ENCODE measurements at places on chromosomes 7 and 10.

DNA sequence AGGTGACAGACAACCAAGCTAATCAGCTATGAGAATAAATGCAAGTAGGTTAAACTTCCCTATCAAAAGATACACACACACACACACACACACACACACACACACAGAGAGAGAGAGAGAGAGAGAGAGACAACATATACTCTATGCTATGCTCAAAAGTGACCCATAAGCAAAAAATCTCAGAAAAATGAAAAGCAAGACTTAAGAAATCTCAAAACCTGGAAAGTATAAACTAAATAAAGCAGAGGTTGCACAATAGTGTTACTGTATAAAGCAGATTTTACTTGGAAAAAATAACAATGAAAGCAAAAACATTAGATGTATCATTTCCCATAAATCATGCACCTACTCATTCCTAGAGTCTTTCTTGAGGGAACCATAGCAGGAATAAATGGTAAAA, 221.5 kb downstream of the INHBA start:
- no peak for DNase-seq

DNA sequence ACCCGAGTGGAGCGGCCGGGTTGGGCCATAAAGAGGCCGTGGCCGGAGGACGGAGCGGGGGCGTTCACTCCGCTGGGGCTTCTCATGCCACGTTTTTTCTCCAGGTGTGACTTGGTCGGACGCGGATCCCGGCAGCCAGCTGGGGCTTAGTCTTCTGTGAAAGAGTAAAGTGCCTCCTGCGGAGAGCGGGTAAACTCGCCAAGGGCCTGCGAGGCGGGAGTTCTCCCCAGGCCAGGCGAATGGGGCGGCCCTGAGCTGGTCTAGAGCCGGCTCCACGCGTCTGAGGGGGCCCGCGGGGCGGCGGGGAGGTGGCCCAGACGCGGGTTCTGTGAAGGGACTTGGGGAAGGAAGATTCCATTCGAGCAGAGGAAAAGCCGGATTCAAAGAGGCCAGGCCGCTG, 86.3 kb upstream of the VIPR2 start:
- no peak for DNase-seq

DNA sequence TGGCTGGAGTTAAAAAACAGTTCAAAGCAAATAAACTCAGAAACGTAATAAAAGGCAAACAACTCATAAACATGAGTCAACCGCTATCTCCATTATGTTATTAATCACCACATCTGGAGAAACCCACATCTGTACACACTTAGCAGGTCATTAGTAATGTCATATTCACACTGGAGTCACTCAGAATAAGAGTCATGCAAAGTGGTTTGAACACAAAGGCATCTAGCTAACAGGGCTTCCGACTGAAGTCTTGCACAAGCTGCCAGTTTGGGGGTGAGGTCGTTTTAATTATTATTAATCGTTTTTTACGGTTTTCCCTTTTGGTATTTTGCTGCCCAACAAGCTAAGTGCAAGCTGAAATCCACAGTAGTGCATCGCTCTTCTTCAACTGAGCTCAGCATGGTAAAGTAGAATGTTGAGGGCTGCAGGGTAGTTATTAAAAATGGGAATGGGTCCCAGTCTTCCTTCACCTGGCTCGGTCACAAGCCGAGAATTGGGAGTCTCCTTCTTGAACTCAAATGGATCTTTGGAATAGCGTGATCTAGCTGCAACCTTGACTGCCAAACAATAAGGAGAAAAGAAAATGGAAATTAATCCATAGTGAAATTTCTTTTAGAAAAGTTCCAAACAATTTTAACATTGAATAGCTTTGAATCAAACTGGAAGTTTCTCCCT, 663.5 kb downstream of the KCNMA1 start:
- DNase-seq, result peak; percentile 53

GRCh38 chr10:133088956-133089800, 1.5 kb downstream of the ADGRA1 start:
- peak; percentile 77 for DNase-seq

DNA sequence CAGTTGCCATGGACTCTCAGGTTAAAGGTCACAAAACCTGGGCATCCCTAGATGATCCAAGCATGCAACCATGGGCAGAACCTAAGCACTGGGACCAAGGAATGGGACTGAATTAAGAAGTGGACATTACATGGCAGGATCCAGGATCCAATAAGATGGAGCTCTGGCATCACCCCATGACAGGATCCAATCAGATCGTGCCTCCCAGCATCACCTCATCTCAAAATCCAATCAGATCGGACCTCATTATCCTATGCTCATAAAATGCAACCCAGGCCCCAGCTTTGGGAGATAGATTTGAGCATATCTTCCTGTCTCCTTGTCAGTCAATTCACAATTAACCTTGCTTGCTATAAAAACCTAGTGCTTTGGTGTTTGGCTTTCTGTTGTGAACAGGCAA, 616.1 kb downstream of the PARD3 start:
- DNase-seq, result no peak

- peak; percentile 42 for DNase-seq
Observed at GRCh38 chr10:129961157-129961701, 2.8 kb downstream of the EBF3 start.

DNA sequence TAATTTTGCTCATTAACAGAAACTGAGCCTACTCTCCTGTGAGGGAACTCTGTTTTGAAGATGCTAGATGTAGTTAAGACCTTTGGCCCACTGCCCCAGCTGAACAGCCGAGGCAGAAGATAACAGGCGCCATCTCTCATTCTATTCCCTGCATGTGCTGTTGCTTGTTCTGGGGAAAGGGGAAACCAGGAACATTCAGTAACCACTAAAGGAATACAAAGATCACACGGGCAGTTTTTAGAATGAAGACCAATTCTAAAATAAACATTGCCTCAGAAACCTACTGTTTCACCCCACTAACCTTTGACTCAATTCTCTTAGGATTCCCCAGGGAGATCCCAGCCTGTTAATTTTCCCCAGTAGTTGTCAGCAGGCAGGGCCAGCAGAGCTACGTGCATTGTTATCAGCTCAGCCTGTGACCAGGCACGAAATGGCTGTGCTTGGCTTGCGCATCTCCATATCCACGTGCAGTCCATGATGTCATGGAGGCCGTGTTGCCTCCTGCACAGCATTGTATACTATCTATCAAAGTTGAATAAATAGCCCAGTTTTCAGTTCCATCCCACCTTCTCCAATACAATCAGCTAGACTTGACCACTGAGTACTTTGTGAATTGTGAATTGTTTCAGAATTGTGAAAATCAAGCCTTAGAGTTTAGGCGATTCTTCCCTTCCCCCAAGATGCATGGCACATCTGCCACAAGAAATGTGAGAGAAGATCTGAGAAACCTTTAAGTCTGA, 36.0 kb downstream of the ANK3 start:
- no peak for DNase-seq

DNA sequence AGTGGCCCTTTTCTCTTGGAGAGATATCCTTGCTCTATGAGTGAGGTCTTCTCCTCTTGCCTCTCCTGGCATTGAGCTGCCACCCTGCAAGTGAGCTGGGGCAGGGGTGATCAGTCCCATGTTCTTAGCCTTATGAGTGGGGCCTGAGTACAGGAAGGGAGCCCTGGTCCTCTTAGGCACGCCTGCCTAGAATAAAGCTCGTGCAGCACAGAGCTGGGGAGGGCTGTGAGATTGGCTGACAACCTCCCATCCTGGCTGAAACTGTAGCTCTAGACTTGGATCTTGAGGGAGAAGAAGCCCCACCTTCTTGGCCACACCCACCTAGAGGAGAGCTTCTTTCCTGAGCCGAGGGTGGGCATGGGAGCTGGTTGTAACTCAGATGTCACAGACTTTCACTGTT, 305.0 kb upstream of the ZNF32 start:
- no peak for DNase-seq

- peak; percentile 86 for DNase-seq
Observed at GRCh38 chr7:36278620-36279172, 111.0 kb upstream of the ANLN start.

DNA sequence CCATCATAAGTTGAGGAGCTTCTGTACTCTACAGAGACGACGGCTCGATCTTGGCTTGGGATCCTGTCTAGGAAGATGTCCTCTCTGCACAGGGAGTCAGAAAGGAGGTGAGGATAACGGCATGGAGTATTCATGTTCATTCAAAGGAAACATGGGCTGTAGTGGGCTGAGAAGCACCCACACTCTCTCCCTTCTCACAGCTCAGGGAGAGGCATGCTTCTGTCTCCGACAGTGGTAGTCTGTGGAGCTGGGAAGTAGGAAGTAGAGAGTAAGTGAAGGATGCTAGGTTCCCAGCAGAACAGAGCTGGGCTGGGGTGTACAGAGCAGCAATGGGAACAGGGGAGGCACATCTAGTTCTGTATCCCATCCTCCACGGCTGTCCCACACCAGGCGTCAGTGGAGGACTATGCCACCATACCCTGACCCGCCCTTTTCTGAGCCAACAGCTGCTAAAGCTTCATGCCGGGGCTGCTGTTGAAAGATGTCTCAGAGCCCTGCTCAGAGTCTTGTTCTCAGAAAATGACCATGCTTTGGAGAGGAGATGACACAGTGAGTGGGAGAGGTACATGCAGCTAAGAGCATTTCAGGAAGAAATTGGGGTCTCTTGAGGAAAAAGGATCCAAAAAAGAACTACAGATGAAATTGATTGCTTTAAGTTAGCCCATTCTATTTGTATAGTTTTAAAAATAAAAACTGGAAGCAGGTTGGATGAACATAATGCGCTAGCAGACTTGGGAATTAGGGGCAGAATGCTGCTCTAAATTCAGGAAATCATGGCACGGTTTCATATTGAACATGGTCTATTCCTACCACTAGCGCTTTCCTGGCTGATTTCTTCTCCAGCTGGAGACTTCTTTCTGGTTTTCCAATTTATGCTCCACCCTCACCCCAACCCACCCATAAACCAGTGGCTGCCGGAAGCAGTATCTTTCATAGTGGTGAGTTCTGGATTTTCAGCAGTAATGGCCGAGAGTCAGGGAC, 138.6 kb downstream of the CHN2 start:
- peak; percentile 56 for DNase-seq

DNA sequence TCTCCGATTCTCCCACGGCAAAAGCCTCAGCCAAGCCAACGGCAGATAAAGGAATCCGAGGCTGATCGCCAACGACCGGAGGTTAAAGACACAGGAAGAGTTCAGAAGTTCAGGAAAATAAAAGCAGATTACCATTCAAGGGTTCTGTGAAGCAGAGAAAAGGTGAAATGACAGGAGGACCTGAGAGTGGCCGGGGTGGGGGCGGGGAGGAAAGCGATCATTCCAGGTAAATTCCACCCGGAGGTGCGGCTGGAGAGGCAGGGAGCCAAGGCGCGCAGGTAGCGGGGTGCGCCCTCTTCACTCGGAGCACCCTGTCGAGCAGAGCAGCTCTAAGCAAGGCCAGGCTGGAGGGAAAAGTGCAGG, 35.3 kb upstream of the SEPHS1 start:
- DNase-seq, result no peak

DNA sequence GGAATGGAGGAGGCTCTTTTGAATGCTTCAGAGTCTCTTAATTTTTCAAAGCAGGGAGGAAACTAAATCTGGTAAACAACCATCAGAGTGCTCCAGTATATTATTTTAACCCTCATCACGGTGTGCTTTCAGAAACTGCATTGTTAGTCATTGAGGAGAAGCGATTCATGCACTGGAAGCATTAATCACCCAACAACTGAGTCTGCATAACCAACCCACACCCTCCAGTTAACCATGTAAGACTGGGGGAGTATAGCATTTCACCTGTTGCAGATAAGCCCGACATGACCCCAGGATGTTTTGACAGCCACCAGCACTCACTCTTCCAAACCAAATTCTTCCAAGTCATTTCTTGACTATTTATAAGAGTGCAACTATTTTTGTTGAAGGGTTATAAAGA, 257.6 kb downstream of the GATA3 start:
- no peak for DNase-seq

GRCh38 chr7:122944682-122945303, 50.7 kb downstream of the TAS2R16 start:
- no peak for DNase-seq

DNA sequence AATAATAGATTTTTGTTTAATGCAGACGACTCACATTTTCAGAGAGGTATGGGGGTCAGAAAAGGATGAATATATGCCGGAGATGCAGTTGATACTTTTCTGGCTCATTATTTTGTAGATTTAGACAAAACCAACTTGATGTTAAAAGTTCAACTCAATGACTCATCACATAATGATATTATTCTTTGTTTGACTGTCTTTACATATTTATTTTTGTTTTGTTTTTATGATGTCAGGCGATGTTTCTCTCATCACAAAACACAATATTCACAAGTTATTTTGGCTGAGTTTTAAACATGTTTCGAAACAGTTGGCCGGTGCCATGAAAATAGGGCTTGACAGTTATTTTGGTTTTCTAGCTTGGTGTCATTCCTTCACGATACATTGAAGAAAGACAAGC, 1.3 kb downstream of the GJD4 start:
- no peak for DNase-seq

DNA sequence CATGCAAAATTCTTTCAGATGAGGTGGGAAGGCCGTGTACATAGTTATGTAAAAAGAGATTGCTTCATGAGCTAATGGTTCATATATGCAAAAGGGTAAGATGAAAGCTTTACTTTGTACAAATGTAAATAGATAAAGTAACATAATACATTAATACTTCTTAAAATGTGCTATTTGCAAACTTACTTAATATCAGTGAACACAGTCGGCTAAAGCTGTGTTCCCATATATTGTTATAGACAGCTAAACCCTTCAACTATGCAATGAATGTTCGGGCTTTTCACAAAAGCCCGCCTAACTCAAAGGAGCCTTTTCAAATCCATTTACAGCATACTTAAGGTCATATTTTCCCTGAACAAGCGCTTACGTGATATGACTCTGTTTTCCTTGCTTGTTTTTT, 340.6 kb upstream of the GALNT17 start:
- DNase-seq, result no peak

- DNase-seq, result peak; percentile 86
Observed at GRCh38 chr7:71131256-71132126, 453 bp upstream of the GALNT17 start.

DNA sequence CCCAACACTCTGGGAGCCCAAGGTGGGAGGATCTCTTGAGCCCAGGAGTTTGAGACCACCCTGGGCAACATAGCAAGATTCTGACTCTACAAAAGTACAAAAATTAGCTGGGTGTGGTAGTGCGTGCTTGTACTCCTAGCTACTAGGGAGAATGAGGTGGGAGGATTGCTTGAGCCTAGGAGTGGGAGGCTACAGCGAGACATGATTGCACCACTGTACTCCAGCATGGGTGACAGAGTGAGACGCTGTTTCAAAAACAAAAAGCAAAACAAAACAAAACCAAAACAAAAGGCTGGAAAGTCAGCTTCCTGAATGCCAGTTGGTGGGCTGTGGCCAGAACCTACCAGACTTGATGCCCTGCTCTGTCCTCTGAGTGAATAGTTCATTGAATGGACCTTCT, 242.8 kb downstream of the PHTF2 start:
- no peak for DNase-seq

DNA sequence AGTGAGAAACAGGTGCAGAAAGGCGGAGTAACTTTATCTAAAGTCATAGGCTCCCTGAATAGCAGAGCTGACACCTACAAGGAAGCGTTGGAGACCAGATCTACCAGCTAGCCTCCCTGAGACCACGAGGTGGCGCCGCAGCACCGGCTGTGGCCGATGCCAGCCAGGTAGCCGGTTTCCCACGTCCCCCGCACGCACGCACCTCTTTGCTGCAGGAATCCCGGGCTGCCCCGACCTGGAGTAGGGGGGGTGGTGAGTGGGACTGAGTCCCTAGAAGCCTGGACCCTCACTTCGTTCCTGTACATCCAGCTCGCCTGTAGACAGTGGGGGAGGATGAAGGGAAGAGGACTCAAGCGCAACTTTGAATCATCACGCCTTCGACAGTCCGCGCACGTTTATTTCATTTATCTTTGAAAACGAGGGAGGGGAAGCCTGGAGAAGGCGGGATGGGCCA, 3.7 kb downstream of the ELOVL3 start:
- peak; percentile 85 for DNase-seq

- DNase-seq, result no peak
Observed at GRCh38 chr7:39583539-39583938, 17.3 kb downstream of the YAE1 start.

GRCh38 chr7:37290731-37291130, 157.9 kb downstream of the ELMO1 start:
- DNase-seq, result no peak

All from right hindlimb (tissue), 1 donor.